ENCODE measurements at places on chromosomes 5 and 9.

DNA sequence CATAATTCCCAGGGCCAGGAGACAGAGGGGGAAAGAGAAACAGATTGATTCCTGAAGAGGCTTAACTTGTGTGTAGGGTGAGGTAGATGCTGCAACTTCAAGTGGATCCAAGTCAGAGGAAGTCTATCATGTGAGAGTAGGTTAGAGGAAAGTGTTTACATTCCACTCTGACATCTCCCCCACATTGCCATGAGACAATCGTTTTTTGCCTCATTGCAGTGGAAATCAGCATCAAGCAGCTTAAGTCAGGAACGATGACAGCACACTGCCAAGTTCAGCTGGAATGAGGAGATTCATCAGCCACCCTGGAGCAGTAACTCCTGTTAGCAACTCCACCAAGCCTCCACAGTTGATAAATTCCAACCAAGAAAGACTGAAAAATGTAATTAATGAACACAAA lies 689.7 kb upstream of the MEF2C start:
- no peak for DNase-seq

DNA sequence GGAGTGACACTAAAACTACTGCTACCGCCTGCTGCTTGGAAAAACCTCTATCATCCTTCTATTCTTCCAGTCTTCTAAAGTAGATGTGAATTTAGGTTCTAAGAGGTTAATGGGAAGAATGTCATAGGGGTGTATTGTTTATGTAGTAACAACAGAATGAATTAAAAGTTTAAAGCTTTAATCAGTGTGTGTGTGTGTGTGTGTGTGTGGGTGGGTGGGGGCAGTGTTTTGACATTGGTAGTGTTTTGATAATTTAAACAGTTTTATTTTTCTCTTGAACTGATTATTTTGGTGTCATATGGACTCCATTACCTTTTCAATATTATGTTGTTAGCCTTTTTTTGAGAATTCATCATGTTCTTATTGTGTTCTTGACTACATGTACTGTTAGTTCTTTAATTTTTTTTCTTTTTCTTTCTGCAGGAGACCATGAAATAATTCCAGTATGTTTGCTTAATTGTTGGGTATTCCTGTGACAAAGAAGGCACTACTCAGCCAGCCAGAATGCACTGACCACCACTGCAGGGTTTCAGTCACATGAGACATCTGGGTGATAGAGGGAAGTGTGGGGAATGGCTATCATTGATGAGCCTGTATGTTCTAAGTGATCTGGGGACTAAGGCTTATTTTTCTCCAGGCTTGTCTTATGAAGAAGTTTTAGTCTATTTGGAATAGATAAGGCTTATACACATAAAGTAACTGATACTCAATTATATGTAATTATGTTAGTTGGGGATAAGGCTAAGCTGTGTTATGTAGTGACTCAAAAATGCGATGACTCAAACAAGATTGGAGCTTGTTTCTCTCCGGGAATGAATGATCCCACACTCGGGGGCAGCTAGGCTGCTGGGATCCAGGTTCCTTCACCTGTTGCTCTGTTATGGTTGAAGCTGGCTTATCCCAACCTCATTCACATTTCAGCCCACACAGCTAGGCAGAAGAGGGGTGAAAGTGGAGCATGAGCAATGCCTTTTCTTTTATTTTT lies 50.2 kb upstream of the ACTBL2 start:
- no peak for DNase-seq

DNA sequence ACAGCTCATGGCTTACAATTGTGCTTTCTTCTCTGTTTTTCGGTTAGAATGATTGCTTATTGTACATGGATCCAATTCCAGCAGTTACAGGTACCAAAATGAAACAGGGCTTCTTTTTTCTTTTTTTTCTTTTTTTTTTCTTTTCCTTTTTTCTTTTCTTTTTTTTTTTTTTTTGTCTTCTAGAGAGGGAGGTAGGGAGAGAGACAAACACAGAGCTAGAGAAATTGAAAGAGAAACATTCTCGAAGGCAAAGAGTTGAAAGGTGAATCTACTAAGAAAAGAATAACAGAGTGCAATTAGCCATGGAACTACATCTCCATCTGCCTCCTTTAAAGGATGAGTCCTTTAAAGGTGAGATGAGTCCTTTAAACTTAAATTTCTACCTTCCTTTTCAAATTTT lies 1.0 kb upstream of the EDIL3 start:
- no peak for DNase-seq

DNA sequence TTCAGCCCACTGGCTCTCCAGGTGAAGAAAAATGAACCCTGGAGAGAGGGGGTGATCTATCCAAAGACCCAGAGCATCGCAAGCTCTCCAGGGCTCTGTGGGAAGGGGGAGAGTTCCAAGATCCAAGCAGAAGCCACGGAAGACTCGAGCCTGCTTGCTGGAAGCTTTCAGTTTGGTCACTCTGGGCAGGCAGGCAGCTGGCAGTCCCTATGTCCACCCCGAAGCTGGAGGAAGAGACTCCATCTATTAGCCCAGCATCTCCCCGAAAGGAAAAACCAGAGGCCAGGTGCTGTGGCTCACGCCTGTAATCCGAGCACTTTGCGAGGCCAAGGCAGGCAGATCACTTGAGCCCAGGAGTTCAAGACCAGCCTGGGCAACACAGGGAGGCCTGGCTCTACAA lies 10.7 kb upstream of the SPARC start:
- DNase-seq: no peak

DNA sequence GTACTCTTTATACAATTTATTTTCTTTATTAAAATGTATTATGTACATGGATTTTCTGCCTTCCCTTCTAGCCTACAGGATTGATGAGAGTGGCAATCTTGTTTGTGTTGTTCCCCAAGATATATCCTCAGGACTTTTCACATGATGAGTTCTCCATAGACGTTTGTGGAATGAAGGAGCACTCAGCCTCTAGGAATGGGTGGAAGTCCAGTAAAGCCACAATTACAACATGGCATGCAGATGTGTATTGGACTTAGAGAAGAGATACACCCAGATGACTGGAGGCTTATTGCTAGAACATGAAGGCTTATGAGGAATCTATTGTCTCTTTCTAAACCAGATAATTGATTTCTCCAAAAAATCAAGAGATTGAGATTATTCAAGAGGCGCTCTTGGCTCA lies 8.2 kb upstream of the DOCK2 start:
- DNase-seq: no peak

DNA sequence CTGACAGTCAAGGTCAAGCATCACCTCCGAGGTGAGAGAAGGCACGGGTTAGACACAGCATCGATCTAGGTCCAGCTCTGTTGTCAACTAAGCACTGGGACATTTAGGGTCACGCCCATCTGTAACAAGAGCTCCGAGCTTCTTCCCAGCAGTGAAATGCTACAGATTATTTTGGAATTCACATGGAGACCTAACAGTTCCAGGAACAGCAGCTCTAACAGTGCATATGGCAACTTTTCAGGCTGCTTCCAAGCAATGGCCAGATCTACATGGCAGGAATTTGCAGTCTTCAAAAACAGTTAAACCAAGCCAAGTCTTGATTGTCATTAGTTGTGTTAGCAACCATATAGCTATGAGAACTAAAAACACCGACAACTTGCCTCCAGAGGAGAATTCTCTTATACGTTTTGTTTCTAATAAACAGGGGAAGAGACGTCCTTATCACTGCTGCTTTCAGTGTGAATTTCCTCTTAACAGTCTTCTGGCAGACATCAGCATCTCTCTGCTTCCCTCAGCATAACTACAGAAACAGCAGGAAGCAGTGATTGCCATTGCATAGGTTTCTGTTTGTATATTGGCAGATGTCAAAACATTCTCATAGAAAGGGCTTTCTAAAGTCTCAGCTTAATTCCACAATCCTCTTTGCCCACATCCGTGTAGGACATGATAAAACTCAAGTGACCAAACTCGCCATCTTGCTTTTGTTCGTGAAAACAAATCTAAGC lies 242.1 kb upstream of the DAPK1 start:
- DNase-seq: no peak

GRCh38 chr9:38671372-38671731 lies 48.6 kb downstream of the FAM240B start:
- DNase-seq: no peak

- no peak for DNase-seq
Observed at GRCh38 chr5:140113180-140113698, 670 bp upstream of the PURA start.

GRCh38 chr5:79846198-79846521 lies 144.9 kb downstream of the MTX3 start:
- no peak for DNase-seq

DNA sequence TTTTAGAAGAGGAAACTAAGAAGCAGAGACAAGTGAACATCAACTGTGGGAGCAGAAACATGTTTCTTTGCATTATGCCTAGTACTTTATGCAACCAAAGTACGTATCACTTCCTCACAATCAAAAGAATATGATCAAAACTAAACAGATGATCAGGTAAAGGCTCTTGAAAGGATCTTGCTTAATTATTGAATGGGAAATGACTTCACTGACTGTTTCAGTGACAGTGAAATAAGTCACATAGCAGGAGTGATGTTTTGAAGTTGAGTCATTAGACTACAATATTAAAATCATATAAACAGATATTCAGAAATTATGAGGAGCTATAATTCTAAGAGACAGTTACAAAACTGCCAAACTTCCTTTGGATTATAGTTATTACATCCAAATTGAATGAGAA lies 527.3 kb downstream of the MTRR start:
- no peak for DNase-seq

GRCh38 chr5:109876941-109877669 lies 187.4 kb downstream of the MAN2A1 start:
- no peak for DNase-seq

GRCh38 chr9:107033966-107034365 lies 171.0 kb downstream of the ZNF462 start:
- DNase-seq: no peak

- DNase-seq: no peak
Observed at GRCh38 chr5:77449277-77449676, 42.8 kb downstream of the WDR41 start.

DNA sequence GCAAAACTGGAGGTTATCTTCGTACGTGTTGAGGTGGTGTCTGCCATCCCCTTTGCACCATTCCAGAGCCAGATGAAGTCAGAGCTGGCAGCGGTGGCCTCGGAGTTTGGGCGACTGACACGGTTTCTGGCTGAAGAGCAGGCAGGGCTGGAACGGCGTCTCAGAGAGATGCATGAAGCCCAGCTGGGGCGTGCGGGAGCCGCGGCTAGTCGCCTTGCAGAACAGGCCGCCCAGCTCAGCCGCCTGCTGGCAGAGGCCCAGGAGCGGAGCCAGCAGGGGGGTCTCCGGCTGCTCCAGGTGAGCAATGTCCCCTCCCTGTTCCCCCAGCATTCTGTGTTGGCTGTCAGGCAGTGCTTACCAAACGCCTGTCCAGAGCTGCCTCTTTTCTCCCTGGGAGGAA lies 9.5 kb downstream of the TRIM41 start:
- DNase-seq: no peak

DNA sequence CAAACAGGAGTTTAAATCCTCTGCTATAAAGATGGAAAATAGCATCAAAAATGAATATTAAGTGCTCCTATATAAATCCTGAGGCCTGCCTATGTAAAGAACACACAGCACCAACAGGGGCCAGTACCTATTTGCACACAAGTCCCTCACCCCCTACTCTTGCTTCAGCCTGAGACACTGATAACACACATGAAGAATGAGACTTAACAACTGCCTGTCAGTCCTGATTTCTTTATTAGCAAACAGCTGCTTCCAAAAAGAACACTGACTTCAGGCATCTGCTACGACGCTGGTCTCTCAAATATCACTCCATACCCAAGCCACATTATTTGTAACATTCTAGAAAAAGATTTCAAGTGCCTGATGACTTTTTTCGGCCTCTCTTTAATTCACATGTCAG lies 55.5 kb downstream of the MYO10 start:
- DNase-seq: no peak

GRCh38 chr5:1056611-1057484 lies 48.2 kb downstream of the NKD2 start:
- DNase-seq: no peak

- DNase-seq: no peak
Observed at GRCh38 chr9:77533671-77534070, 114.5 kb downstream of the GNA14 start.

DNA sequence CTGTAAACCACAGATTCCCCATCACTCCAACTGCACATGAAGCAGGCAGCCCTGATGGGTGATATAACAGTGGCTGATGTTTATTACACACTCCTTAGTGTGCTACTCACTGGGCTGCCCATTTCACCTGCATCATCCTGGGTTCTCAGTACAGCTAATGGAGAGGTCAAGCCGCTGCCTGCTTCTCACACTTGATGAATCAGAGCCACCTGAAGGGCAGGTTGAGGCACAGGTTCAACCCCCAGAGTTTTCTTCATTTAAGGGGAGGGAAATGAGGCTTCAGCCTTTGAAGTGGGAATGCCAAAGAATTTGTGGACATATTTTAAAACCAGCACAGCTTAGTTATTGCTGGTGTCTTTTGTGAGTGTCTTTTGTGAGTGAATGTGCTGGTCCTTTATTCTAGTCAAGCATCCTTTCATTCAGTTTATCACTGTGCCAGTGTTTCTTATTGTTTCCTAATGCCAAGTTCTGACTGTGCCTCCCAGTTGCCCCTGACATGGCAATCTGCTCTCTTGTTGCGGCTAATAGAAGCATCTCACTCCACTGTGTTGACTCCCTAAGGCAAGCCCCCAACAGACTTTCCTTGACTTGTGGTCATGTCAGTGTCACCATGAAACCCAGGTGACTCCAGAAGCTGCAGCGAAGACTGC lies 109.2 kb downstream of the FBXL7 start:
- DNase-seq: no peak

DNA sequence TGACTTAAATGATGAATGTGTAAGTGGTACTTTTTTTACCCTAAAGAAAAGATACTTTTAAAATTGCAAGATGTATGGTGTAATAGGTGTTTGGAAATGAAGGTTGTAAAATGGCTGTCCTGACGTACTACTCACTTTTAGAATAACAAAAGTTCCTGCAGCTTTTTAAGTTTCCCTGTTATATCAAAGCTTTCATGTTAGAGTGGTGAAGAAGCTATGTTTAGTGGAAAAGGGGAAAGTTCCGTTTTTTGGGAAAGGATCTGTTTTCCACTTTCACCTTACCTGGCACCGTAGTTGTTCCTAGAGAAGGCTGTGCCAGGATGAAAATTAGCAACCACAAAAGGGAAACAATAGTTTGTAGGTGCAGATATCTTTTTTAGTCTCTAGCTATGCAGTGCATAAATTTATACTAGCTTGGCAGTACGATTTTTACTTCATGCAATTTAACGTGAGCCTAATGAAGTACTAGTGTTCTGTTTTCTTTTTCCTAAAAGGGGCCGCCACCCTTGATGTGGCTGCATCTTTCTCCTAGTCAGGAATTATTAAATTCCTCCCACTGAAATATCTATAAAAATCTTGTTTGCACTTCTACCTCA lies 1.3 kb downstream of the TNPO1 start:
- DNase-seq: peak; percentile 27

- no peak for DNase-seq
Observed at GRCh38 chr9:28883234-28883633, 1310.0 kb upstream of the C9orf72 start.

DNA sequence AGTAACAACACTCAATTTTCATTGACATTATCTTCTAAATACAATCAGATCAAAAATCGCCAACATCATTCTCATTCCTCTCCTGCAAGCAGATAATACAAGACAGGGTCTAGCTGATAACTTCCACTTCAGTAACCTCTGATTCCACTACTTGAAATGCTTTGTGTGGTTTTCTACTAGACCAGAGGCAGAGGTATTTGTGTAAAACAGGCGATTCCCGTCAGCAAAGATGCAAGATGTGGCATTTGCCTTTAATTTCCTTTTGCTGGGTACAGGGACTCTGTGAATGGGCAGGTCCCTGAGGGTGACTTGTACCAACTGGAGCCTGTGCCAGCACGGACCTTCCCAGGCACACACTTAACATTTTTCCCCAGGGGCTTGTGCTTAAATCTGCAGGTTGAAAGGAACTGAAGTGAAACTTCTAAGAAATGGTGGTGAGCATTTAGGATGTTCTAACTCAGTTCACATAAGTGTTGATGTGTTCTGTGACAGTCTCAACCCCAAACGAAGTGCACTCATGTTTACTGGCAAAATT lies 625.5 kb upstream of the WWC1 start:
- DNase-seq: no peak
